ENCODE measurements at places on chromosomes 4 and X. TPM values are rescaled to one million over a fixed set of nuclear protein-coding genes. Genes with fewer than 3 reads are reported as not detected.

DNA sequence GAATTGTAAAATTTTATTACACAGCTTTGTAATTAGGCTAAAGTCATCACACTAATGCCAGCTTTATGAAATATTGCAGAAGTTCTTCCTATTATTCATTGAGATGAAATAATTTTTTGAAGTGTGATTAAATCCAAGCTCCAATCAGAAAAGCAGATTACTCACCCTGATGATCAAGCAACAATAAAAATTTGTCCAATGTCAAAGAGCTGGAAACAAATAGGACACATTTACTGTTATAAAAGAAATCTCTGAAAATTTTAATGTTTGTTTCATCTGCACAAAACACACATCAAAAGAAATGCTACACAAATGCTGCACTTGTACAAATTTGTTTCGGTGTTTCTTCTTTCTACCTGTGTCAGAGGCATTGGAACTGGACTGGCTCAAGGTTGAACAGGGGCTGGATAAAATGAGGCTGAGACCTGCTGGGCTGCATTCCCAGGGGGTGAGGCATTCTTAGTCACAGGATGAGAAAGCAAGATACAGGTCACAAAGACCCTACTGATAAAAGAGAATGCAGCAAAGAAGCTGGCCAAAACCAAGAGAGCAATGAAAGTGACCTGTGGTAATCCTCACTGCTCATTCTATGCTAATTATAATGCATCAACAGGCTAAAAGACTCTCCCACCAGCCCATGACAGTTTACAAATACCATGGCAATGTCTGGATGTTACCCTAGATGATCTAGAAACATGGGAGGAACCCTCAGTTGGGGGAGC lies 78.3 kb downstream of the GASK1B start:
- DNase-seq = no peak

- no peak for DNase-seq
These were observed 21.9 kb upstream of the GPR78 start for GRCh38 chr4:8558080-8558960.

DNA sequence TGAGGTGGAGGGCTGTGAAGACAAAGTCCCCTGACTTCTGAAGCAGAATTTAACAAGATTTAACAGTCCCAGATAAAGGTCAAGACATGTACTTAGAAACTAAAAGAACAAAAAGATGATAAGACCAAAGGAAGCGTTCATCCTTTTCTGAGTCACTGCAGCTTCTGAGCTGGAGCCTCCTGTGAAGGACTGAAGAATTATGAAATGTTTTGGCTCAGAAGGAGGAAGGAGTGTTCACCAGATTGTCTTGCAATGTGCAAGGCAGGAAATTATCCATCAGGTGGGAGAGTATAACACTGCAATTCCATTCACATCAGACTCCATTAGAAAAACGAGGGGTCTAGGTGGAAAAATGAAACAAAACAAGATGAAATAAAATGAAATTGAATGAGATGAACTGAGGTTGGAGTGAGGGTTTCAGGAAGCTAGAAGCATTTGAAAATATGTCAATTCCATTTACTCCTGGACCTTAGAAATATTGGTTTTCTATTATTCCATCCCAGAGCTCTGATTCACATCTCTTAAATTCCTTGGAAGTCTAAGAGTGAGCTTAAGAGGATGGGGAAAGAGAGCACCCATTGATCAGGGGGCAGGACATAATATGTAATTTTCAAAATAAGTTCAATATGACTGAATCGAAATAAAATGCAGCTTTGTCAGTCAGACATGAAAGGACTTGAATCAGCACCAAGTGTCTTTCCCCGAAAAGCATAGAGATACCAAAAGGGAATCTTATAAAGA lies 186.1 kb upstream of the LNX1 start:
- DNase-seq = no peak

DNA sequence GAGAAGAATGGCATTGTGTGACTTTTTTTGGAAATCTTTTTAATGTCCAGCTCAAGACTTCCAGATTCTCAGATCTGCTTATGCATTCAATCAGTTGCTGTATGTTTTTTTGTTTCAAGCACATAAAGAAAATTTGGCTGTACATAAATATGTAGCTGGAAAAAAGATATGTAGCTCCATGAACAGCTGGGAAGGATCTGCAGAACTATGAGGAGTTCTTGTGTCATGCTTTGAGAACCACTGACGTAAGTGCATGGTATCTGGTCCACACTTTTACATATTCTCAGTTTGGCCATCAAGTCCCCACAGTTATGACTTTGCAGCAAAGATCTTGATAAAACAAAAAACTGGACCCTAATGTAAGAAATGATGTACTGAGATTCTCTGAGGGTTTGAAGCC lies 165.9 kb downstream of the KIT start:
- peak; percentile 36 for DNase-seq

GRCh38 chr4:64174247-64174882 lies 234.9 kb downstream of the TECRL start:
- no peak for DNase-seq

- DNase-seq = no peak
These were observed 12.8 kb upstream of the FAM47E start for GRCh38 chr4:76238701-76239100.

DNA sequence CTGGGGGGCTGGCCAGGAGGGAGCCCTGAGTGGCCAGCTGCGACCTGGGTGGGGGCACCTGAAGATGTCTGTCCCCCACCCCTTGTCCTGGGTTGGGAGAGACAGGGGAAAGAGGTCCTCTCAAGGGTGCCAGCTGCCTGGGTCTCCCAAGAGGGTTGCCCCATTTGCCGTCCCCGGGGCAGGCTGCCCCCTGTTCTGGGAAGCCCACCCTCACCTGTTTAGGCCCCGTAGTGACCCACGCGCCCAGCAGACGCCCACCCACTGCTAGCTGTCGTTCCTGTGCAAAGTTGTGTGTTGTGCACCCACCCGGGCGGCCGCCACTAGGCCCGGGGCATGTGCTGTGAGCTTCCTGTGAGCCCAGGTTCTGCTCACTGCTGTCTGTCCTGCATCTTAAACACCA lies 25.5 kb upstream of the PNMA3 start:
- DNase-seq = no peak

Gene ERAS
- 0.18 TPM for polyA plus RNA-seq

Gene TBX22
- polyA plus RNA-seq = 3.4 TPM

DNA sequence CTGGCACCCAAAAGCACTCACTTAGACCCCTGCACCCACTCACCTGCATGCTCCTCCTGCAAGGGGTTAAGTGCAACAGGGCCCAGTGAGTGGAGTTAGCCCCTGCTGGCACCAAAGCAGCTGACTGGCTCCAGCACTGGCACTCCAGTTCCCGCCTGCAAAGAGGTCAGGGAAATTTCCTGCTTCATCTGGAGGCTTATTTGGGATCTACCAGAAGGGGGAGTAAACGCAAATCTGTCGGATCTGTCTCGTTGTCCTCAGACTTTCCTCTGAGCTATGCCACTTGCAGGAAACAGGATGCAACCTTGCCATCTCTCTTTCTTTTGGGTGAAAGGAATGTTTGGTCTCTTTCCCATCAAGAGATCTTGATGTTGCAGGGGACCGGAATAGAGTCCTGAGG lies 435.6 kb downstream of the PCDH10 start:
- no peak for DNase-seq

GRCh38 chrX:3465017-3465416 lies 118.6 kb upstream of the MXRA5 start:
- no peak for DNase-seq

- no peak for DNase-seq
These were observed 4.1 kb downstream of the FOXO4 start for GRCh38 chrX:71099736-71100135.

Gene RHOH
- 0.34 TPM for polyA plus RNA-seq

GRCh38 chr4:158033416-158034120 lies 139.3 kb downstream of the GASK1B start:
- no peak for DNase-seq

GRCh38 chrX:119489212-119490074 lies 21.2 kb downstream of the SLC25A5 start:
- no peak for DNase-seq

Data from renal cortex interstitium (tissue), 15 donors.